ENCODE measurements at places on chromosomes 5 and 9.
A peak's percentile ranks its signal among the peaks of the same experiment; 100 is the strongest.

DNA sequence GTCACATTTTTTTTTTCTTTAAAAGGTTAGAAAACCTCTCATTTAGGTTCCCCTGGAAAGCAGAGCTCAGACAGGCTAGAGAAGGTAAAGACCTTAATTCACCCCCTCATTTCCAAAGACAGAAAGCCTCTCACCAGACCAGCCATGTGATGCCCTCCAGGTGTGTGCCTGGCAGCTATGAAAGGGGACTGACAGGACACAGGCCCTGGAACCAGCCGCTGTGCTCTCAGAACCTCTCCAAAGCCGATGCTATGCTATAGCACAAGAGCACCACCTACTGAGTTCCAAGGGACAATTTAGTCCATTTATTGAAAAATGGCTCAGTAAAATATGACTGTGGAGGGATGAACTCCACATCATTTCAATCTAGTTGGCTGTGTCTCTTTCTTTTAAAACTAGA is 48.8 kb downstream of the FANCC start:
- DNase-seq, result no peak

- DNase-seq, result no peak
These were observed 24.0 kb upstream of the NDUFB6 start for GRCh38 chr9:32596936-32597335.

DNA sequence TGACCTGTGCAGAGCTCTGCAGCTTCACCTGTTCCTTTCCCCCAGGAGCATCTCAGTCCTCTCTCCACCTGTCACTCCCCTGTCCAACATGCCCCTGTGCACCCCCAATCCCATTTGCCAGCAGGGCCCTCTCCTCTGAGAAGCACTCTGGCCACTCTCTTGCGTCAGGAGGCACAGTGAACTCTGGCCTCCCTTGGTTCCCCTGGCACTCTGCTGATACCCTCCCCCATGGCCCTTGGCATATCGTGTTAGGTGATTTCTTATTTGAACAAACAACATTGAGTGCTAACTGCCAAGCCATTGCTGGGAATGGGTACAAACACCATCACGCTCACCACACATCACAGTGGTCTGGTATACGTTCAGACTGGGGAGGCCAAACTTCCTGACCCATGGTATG is 20.9 kb upstream of the TNIP1 start:
- DNase-seq, result no peak

- peak; percentile 8 for DNase-seq
These were observed 23.7 kb upstream of the LOX start for GRCh38 chr5:122101636-122102285.

GRCh38 chr9:125626187-125626586 is 80.8 kb downstream of the MAPKAP1 start:
- no peak for DNase-seq

GRCh38 chr5:81820863-81821262 is 70.0 kb upstream of the SSBP2 start:
- no peak for DNase-seq

DNA sequence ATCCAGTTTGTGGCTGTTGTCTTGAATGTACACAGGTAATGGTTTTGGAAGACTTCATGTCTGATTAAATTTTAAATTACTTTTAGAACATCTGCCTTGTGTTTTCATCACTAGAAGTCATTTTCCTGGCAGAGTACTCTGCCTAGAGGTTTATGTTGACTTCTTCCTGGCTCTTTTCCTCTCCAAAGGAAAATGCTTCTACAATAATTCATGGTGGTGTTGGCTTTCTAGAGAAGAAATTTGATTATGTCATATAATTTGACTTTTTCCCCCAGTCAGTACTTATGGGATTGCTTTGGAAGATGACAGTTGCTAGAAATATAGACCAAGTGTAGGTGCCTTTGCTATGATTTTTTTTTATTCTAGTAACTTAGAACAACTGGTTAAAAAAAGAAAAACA is 46.8 kb downstream of the F2RL2 start:
- no peak for DNase-seq

- peak; percentile 20 for DNase-seq
These were observed at the start of gene PRLR for GRCh38 chr5:35230038-35230611. TSS of gene PRLR (minus strand) at chr5:35230487. CDS start at chr5:35089620, 140,867 bp downstream.

DNA sequence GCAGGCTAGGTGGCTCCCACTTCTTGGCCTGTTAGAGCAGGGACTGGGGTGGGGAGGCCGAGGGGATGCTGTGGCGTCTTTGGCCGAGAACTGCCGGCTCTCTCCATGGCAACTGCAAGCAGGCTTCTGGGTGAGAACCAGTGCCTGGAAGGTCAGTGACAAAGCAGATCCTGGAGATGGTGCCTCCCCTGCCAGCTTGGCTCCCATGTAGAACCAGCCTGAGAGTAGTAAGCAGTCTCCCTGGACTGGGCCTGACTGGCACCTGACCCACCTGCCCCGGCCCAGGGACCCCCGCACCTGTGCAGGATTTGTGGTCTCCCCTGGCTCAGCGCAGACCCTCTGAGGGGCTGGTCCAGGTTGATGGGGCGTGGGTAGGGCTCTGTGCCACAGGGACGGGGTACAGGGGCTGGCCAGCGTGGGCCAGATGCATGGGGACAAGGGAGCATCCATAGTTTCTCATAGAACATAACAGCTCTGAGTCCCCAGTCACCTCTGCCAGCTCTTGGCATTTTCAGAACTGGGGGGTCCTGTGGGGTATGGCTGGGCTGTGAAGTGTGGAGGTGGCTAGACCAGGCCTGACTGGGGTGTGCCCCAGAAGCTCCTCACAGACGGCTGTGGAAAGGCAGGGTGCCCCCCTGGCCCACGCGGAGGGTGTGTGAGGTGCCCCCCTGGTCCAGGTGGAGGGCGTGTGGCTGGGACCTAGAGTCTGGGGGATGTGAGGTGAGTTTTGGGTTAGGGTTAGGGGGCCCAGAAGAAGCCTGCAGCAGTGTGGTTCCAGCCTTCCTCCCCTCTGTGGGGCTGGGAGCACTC is 22.2 kb downstream of the CACNA1B start:
- DNase-seq, result no peak

- DNase-seq, result no peak
These were observed 40.3 kb upstream of the SLC12A7 start for GRCh38 chr5:1152156-1152555.

GRCh38 chr9:126985870-126986498 is 71.4 kb downstream of the RALGPS1 start:
- peak; percentile 70 for DNase-seq

- DNase-seq, result no peak
These were observed 15.8 kb downstream of the ERGIC1 start for GRCh38 chr5:172849606-172850453.

DNA sequence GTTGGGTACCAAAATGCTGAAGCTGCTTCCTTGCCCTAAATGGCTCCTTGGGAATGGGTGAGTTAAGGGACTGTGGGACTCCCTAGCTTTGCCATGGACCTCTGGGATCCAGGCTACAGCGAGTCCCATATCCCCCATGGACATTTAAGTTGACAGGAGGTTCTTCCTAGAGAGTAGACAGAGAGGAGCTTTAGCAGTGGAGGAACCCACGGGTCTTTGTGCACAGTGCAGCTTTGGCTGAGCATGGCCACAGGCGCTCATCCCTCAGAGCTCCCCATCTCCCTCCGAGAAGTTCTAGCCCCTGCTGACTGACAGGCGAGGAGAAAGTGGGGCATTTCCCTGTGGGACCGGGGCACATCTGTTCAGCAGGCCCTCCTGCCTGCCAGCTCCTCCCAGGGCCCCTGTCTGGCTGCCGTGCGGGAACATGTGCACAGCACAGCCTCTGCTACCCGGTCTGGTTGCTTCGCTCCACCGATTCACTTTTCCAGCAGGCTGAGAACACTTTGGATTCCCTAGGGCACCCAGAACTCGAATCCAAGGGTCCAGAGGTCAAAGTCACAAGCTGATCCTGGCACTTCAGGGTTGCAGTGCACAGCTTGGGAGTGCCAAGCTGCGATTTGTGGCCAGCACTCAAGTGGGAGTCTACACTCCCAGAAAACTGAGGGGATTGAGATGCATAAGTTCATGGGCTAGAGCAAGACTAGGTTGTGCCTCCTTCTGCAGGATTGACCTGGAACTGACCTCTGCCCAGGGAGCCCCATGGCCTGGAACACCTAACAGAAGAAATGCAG is 40.6 kb upstream of the DMRTA1 start:
- no peak for DNase-seq

DNA sequence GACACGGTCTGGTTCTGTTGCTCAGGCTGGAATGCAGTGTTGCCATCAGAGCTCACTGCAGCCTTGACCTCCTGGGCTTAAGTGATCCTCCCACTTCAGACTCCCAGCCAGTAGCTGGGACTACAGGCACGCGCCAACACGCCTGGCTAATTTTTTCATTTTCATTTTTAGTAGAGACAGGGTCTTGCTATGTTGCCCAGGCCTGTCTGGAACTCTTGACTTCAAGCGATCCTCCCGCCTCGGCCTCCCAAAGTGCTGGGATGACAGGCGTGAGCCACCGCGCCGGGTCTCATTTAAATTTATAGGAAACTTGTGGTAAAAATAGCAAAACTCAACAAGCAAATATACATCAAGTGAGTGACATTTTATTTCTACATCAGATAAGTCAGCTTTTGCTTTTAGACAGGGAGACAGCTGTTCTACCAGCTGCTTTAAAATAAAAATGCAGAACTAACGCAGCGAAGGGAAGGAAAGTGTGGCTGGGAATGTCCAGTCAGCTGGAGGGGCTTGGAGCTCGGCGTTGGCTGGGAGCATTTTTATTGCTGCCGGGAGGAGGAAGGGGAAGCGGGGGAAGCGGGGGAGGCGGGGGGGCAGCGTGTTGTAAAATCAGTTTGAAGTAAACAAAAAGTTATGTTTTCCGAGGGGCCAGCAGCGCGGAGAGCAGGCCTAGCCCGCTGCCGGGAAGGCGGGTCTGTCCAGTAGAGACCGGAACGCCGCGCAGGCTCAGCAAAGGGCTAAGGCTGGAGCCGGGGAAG is 707 bp upstream of the ZFYVE16 start:
- no peak for DNase-seq

DNA sequence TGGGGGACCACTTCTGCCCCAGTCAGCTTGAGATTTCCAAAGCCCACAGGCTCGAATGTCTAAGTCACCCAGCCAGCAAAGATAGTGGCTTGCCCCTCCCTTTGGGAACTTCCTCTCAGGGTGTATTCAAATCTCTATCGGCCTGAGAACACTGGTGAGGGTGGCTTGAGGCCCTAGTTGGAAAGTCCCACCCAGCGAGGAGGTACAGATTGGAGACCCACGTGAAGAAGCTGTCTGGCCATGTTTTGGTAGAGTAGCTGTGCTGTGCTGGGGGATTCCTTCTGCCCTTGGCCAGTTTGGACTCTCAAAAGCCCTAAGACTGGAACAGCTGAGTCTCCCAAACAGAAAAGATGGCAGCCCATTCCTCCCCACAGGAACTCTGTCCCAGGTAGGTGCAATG is 172.7 kb upstream of the RIOK2 start:
- DNase-seq, result no peak

DNA sequence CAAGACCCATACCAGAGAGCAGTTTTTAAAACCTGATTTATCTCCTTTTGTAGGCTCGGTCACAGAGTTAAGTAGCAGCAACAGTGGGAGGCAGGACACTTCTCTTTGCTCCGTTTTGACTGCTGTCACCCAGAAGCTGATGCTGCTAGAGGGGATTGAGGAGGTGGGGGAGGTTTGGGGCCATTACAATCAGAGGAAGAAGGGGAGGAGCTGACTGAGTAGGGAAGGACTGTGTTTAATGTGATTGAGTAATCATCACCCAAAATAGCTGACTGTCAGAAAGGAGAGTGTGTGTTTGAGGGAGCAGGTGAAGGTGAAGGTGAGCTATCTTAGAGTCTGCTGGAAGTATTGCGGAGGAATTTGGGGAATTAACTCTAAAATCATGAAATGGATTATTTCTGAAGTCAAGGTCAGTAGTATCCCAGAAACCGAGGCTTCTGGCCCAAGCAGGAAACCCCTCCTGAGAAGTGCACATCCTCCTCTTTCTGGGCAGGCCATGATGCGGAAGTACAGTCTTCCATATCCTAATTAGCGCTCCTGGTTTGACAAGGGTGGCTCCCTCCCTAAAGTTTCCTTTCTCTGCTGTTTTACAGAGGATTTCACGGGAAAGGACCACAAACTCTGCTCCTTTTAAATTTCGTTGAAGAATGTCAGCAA is 214.9 kb downstream of the PLK2 start:
- no peak for DNase-seq

GRCh38 chr5:39661026-39661779 is 236.4 kb upstream of the DAB2 start:
- no peak for DNase-seq

- DNase-seq, result no peak
These were observed 14.8 kb upstream of the TUT7 start for GRCh38 chr9:86368871-86369521.

DNA sequence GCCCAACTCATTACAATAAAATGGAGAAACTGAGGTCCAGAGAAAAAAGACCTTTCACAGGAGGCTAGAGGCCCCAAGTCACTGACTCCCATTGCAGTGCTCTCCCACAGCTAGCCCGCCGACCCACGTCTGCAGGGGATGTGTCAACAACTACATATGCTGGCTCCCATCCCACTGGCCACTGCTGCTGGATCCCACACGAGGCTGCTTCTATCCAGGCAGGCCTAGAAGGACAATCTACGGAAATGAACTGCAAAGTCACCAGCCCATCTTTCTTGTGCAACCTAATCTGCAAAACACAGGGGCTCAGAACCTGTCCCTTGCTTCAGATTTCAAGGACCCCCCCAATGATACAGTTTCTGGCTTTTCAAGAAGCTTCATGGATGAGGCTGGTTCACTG is 24.0 kb downstream of the RAPGEF1 start:
- DNase-seq, result no peak

GRCh38 chr5:14246350-14247053 is 103.4 kb downstream of the TRIO start:
- no peak for DNase-seq

GRCh38 chr9:90432951-90433350 is 209.7 kb downstream of the DIRAS2 start:
- DNase-seq, result no peak

DNA sequence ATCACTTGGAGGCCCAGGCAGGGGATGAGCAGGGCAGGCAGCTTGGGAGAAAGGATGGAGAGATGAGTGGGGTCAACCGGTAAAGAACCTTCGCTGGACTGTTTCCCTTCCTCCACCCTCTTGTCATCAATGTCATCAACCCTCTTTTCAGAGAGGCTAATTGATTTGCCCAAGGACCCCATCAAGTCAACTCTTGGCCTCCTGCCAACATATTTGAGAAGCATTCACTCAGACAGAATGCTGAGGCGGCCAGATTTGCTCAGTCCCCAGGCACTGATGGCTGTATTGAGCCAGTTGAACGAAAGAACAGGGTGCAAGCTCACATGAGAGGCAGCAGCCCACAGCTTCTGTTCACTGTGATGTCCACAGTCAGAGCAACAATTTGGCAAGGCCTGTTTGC is 193.5 kb downstream of the RFK start:
- DNase-seq, result no peak

- no peak for DNase-seq
These were observed 38.7 kb downstream of the SH3PXD2B start for GRCh38 chr5:172415362-172416275.

DNA sequence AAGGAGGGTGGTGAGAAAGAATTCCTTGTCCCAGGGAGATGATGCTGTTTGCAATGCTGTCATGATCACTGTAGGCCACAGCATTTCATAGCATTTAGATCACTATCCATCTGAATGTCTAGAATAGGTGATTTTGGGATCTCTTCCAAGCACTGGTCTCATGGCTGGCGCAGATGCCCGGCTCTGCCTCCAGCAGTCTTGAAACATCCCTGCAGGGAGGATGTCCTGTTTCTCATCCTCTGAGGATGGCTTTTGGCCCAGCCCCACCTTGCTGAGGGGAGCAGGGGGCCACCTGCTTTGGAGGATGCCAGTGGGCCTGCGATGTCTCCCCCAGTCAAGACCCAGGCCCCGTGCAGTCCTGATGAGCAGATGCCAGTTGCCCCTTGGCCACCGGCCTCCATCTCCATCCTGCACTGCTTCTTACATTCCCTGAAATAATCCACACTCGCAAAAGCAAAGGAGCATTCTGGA is 63.5 kb upstream of the GARNL3 start:
- DNase-seq, result no peak
